SHP77 treated with DMSO at 0.1 percent for 48 hours (cell line): ENCODE measurements at places on chromosomes 7 and 10.

GRCh38 chr7:127717502-127718339 lies 65.7 kb downstream of the SND1 start:
- DNase-seq, result no peak

DNA sequence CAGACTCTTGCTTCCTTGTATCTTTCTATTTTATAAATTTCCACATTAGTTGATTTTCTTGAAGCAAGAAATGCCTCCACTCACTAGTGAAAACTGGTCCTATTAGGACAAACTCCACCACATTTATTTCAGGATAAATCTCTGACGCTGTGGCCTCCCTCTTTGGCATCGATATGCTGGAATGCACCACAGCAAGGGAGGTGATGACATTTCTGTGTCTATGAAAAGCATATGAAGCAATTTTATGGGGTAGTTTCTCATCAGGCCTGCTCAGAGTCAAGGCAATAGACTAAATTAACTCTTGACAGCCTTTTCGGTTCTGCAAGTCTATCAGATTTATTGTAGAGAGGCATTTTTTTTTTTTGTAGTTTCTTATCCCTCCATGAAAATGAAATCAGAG lies 304.4 kb downstream of the ZEB1 start:
- DNase-seq, result no peak

DNA sequence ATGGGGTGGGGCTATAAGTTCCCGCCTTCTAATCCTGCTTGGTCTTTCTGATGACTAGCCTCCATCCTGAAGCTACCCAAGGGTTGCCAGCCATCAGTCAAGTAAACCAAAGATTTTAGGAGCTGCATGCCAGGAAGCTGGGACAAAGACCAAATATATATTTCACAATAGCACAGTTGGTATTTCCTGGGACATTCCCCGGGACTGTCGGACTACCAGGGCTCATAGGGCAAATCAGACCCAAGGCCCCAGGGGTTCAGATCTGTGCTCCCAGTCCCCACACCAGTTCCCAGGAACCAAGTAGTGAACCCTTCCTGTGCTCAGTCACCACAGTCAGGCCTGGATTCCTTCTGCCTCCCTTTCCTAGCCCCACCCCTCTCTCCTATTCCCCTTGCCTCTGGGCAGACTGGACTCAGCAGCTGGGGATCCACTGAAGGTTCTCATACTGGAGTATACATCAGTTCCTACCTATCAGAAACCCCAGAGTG lies 5.7 kb upstream of the CXCL12 start:
- DNase-seq, result no peak

- no peak for DNase-seq
Measured at GRCh38 chr10:29748109-29748650, 113.4 kb upstream of the SVIL start.

GRCh38 chr10:120945182-120945581 lies 94.0 kb downstream of the WDR11 start:
- DNase-seq, result no peak

DNA sequence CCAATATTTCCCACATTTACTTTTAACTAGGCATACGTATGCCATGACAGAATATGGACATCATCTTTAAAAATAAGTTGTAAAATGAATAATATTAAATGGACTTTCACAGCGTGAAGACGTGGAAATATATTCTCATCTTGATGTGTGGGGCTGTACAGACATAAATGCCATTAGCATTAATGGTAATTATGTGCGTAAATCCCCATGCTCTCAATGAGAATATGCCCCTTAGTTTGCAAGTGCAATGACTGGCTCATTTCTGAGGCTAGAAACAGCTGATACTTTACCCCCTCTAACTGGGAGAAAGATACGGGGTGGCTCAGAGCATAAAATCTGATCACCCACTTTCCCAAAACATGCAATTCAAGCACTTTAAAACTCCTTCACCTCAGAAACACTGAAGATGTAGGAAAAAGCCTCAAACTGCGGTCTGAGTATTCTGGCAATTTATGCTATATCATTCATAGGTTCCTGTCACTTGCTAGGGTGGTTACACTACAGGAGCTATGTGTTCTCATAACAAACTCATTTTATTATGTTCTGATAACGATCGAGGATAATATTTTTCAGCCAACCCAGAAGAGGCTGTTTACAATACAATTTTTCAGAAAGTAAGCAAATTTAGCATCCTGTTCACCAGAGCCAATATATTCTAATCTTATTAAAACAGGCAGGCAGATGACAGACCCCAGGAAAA lies 211.8 kb downstream of the SKAP2 start:
- DNase-seq, result no peak
